ENCODE measurements at places on chromosomes 6 and 20.
A peak's percentile ranks its signal among the peaks of the same experiment; 100 is the strongest.

DNA sequence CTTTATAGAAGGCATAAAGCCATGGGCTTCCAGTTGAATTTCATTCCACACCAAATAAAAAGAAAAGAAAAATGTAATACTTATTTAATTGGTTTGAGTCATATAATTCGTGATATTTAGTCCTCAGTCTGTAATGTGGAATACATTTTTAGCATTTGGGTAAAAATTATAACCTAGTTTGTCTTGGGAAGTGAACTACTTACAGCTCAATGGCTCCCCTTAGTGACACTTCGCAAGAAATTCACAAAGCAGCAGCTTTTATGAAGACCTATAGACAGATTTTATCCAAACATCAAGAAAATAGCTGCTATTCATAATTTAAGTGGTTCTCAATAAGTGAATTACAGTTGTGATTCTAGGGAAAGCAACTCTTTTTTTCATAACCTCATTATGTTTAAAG lies 72.1 kb downstream of the RSPO3 start:
- no peak for DNase-seq

DNA sequence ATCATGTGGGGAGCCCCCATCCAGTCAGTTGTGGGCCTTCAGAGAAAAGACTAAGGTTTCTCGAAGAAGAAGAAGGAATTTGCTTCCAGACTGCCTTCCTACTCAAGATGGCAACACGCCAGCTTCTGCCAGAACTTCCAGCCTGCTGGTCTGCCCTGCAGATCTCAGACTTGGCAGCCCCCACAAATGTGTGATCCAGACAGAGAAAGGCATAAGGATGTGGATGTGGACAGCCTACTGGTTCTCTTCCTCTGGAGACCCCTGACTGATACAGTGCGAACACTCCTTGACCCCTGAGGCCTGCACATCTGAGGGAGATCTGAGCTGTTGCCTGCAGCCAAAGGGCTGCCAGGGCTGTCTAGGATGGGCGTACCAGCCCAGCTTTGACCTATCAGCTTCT lies 8.6 kb downstream of the GABRR1 start:
- no peak for DNase-seq

DNA sequence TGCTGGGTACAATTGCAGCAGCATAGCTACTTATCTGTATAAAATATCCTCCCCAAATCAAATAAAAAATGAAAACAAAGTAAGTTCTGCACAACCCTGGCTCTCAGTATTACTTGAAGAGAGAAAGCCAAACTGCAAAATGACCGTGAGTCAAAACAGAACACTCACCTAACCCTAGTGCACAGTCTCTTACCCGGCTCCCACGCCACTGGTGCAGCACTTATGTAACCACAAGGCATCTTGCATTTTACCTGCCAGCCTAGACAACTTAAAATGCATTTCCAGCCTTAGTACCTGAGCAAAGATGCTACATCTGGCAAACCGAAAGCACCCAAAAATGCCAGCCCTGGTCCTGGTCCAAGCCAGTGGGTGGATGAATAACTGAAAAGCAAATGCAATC lies 12.4 kb upstream of the SIRPB1 start:
- DNase-seq, result no peak

- DNase-seq, result no peak
These were observed 73.2 kb upstream of the CD2AP start for GRCh38 chr6:47404435-47404834.

DNA sequence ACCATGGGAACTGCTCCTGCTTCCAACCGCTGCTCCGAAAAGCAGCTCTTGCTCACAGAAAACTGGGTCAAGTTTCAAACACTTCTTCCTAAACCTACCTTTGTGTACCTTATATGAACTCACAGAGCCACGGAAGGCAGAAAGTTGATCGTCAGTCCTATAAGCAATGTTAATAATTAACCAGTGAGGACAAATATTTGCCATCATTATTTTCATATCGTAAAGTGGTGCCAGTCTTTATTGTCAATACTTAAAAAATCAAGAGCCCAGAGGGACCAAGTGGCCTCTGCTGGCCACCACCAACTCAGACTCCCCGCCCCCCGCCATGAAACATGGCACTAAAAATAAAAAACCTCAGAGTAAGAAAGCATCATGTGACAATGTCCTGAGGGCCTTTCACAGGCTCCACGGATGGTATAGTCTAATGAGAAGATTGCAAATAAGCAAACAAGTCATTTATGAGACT lies 9.1 kb upstream of the PBOV1 start:
- DNase-seq, result peak; percentile 28

- peak; percentile 82 for DNase-seq
These were observed 73.0 kb upstream of the NHSL1 start for GRCh38 chr6:138572167-138572875.

- DNase-seq, result no peak
These were observed 62.2 kb downstream of the FILIP1 start for GRCh38 chr6:75431379-75431778.

DNA sequence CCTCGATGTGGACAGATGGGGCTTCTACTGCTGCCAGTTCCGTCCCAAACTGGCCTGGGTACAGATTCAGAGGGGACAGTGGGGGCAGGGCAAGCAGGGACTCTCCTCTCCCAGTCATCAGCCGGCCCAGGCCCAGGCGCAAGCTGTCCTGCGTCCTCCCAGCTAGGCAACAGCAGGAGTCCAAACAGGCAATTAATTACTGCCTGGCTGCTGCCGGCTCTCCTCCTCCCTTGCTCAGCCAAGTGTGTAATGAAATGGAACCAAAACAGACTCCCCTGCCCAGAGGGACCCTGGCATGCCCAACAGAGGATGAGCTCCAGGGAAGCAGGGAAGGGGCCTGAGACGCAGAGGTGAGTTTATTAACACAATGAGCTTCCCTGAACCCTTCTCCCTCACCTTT lies 17.8 kb upstream of the SLC32A1 start:
- no peak for DNase-seq

- DNase-seq, result peak; percentile 97
These were observed at the start of gene FAM83D for GRCh38 chr20:38926142-38926933. TSS of gene FAM83D (plus strand) at chr20:38926417. CDS start at chr20:38926443, 26 bp downstream.

- DNase-seq, result no peak
These were observed 239.9 kb downstream of the TSHZ2 start for GRCh38 chr20:53212018-53212417.

DNA sequence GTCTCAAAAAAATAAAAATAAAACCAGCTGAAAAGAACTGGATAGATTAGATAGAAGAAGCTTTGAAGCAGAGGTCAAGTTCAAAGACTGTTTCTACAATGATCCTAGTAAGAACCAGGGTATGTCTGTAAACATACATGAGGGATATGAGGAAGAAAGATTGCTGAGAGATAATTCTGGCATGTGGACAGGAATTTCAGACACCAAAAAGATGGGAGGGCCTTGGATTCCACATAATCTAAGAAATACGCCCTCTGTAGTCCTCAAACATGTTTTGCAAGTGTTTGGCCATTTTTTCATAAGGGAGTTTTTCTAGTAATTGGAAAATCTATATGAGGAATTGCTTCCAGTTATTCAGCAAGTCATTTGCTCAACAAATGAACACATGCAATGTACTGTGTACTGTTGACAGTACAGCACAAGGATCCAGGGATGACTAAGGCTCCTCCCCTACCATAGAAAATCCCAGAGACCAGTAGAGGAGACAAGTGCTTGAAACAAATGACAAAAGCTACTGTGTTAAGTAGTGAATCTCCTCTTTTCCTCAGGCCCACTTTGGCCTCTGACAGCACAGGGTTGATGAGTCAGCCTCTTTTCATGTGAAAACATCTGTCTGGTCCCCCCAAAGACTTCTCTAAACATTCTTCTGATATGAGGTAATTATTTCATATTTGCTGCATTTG lies 795.9 kb downstream of the MAFB start:
- no peak for DNase-seq

DNA sequence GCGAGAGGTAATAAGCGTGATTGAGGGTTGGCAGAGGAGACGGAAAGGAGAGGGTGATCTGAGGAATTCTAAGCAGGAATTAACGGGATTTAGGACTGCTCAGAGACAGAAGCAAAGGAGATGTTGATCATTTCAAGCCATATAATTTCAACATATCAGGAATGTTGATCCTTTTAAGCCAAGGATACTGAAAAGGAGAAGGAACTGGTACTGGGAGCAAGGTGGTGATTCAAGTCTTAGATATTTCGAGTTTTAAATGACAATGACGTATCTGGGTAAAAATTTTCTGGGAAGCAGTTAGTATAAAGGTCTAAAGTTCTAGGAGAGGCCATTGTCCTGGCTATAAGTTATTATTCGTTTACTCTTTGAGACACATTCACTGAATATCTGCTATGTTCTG lies 91.3 kb upstream of the OGFRL1 start:
- DNase-seq, result no peak

DNA sequence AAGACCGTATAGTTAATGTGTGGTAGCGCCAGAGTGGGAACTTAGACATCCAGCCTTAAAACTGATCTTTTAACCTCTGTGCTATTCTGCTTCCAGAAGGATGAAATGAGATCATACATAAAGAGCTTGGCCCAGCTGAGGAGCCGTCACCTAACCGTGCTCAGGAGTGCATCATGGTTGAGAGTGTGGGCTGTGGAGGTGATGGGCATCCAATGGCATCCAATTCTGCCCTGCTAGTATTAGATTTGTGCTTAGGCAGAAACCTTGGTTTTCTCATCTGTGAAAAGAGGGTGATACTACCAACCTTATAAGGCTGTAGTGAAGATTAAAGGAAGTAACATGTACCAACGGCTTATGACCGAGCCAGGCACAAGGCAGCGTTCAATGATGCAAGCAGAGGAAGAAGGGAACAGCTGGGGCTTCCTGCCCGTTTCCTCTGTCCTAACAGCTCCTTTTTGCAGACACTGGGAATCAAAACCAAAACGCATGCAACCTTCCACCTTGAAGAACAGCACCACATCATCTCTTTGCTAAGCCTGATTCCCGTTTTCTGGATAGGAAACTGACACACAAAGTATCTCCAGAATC lies 1.3 kb downstream of the SLC22A16 start:
- DNase-seq, result no peak

- no peak for DNase-seq
These were observed 108.7 kb downstream of the CARMIL1 start for GRCh38 chr6:25387911-25388310.

- no peak for DNase-seq
These were observed 519.8 kb upstream of the CITED2 start for GRCh38 chr6:139894271-139894670.

GRCh38 chr6:88631830-88632229 lies 331.6 kb downstream of the RNGTT start:
- DNase-seq, result no peak

GRCh38 chr6:7938562-7939183 lies 28.1 kb upstream of the TXNDC5 start:
- DNase-seq, result no peak

GRCh38 chr6:139863964-139864363 lies 489.5 kb upstream of the CITED2 start:
- DNase-seq, result no peak

GRCh38 chr6:160462116-160462515 lies 113.9 kb downstream of the SLC22A3 start:
- DNase-seq, result no peak

DNA sequence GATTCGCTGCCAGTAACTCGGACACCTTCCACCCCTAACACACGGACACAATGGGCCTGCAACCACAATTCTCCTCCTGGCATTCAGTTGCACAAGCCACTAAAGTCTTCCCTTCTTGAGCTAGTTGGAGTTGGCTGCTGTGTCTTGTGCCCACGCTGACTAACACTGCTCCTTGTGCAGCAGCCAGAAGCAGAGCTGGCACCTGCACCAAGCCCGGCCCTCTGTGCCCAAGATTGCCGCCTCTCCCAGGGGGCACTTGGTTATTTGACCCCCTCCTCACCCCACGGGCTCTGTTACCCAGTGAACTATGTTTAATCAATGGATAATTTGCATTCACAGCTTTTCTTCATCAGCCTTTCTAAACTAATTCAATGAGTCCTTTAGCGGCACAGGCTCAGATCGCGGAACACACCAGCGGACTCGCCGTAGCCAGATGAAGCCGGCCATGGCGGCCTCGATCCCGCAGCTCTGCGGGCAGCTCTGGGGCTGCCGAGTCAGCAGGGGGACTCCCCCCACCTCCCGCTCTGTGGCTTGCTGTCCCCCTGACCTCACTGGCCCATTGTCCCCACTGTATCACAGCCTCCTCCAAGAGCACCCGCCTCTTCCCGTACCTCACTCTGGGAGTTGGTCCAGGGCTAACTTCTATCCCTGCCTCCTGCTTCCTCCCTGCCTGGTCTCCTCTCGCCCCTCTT lies 94.8 kb upstream of the AFDN start:
- no peak for DNase-seq

DNA sequence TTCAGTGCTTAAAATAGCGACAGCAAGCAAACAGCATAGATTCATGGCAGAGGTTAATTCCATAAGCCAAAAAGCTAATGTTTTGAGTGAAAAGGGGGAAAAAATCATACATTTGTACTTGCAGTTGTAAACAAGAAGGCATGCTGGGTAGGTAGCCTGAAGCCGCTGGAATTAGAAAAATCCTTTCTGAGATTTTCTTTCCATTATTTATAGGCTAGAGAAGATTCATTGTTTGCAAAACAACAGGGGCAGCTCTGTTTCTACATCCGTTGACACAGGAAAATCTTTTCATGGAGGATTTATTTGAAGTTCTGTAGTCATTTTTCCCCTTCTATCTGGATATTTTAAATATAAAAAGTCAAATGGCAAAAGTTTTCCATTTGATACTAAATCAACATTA lies 843.9 kb downstream of the QKI start:
- DNase-seq, result no peak

- no peak for DNase-seq
These were observed 50.1 kb downstream of the NFATC2 start for GRCh38 chr20:51492167-51493092.

GRCh38 chr20:47656318-47656717 lies 129.0 kb downstream of the SULF2 start:
- DNase-seq, result no peak

DNA sequence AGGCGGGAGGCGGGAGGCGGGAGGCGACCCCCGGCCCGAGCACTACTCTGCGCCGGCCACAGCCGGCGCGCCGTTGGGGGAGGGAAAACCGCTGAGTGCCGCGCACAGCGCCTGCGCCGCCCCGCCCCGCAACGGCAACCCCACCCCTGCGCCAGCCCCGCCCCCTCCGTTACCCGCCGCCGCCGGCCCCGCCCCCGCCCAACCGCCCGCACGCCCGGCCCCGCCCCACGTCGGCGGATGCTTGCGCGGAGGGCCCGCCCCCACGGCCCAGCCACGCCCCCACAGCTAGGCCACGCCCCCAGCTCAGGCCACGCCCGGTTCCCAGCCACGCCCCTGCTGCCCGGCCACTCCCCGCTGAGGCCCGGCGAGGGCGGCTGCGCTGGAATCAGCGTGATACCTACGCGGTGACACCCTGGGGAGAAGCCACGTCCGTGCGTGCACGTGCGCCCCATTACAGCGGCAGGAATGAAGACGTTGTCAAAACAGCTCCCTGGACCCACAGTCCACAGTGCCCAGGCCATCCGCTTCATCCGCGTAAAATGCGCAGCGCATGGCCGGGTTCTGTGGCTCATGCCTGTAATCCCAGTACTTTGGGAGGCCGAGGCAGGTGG lies at the start of gene TCFL5:
TSS of gene TCFL5 (minus strand) at position 97 of the 611 bp plus-strand sequence. CDS start 152 bp downstream, outside the sequence.
- DNase-seq, result peak; percentile 94

DNA sequence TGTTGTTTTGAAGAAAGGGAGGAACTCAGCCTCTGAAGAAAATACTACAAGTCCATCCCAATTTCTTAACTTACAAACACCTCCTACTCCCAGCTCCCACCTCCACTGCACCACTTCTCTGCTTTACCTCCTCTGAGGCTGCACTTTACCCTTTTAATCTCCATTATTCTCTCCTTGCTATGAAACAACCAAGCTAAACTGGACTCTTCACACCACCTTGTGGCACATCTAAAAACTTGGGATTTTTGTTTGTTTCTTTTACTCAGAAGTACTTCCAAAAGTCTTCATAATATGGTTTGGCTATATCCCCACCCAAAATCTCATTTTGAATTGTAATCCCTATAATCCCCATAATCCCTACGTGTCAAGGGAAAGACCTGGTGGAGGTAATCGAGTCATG lies 142.2 kb downstream of the MOXD1 start:
- no peak for DNase-seq

GRCh38 chr6:160996131-160996601 lies 4.6 kb downstream of the MAP3K4 start:
- no peak for DNase-seq

Data from transverse colon (tissue), 4 donors.